ENCODE measurements at places on chromosomes 12 and 14.
A peak's percentile ranks its signal among the peaks of the same experiment; 100 is the strongest.

GRCh38 chr14:49853572-49854375 is 1.2 kb upstream of the NEMF start:
- DNase-seq: peak; percentile 73

DNA sequence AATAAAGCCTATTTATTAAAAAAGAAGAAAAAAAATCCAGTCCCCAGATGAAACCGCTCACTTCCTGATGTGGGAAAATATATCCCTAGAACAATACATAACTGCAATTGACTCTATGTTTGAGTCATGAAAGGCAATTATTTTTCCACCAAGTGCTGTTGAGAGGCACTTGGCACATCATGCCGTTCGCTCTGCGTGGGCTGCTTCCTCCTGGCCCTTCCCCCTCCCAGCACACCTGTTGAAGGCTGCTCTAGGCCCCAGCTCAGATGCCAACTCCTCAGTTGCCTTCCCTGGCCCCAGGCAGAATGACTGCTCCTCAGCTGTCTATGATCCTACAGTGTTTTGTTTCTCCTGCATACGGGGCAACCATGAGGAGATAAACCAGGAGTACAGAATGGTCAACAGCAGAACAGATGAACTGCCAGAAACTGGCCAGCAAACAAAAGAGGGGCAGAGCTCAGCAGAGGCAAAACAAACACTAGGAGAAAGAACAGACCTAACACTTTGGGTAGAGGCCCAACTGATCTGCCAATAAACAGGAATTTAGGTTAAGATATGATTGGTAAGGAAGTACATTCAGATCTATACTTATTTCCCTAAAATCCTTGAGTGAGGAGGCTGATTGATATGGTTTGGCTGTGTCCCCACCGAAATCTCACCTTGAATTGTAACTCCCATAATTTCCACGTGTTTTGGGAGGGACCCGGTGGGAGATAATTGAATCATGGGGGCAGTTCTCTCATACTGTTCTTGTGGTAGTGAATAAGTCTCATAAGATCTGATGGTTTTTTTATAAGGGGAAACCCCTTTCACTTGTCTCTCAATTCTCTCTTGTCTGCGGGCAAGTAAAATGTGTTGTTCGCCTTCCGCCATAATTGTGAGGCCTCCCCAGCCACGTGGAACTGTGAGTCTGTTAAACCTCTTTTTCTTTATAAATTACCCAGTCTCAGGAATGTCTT is 58.6 kb downstream of the SLC38A1 start:
- DNase-seq: peak; percentile 78

GRCh38 chr12:76057326-76057725 is 25.8 kb upstream of the PHLDA1 start:
- DNase-seq: no peak

- DNase-seq: no peak
Observed at GRCh38 chr12:128442096-128442495, 175.1 kb downstream of the TMEM132C start.

DNA sequence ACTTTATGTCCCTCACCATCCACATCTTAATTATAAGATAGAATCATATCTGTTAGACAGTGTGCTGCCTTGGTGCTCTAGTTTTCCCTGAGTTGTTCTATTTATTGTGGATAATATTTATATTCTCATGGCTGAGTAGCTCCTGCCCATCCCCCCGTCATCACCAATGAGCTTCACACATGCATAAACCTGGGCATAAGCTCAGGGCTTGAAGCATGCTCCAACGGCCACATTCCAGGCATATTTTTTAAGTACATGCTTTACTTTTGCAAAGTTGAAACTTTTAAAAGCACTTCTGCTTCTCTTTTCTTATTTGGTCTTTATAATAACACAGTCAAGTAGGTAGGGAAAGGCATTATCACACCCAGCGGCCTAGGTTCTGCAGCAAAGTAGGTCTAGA is 3.4 kb upstream of the FBXO34 start:
- no peak for DNase-seq

DNA sequence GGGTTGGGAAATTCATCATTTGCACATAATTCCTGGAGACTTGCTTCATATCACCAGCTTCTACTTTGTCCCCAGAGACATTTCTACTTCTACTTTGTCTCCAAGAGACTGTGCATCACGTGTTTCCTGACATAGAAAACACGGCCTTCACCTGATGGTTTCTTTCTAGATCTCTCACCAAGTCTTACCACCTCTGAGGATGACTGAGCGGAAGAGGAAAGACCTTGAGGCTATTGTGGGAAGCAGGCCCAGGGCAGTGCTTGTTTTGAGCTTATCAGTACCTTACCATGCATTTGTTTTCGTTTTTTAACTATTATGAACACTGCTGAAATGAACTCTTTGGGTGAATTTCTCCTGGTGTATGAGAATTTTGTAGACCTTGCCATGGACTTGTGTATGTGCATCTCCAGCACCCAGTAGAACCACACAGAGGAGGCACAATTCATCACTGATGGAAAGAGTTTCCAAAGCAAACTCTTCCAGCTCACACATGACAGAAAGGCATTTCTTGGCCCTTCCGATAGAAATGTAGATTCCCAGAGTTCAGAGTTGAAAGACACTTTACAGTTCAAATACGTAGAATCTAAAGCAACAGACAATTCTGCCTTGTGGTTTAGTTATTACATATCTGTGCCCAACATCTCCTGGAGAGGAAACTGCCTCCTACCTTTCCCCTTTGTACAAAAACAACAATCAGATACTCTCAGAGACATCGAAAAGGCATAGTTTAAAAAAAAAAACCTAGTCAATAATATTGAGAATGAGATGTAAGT is 434.7 kb downstream of the FUT8 start:
- peak; percentile 68 for DNase-seq

DNA sequence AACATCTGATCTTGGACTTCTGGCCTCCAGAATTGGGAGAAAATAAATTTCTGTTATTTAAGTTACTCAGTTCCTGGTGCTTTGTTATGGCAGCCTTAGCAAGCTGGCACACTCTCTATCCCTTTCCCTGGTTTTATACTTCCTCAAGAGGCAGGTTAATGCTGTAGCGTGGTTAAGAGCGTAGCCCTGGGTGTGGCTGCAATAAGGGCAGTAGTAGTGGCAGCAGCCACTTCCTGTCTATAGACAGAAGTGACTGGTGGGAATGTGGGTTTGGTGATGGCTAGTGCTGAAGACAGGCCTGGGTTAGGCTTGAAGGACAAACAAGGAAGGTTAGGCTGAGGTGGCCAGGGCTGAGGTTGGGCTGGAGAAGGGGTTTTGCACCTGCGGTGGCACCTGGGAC is 3.6 kb upstream of the LGALS3 start:
- no peak for DNase-seq

GRCh38 chr14:96095581-96096476 is 56.7 kb downstream of the C14orf132 start:
- no peak for DNase-seq

DNA sequence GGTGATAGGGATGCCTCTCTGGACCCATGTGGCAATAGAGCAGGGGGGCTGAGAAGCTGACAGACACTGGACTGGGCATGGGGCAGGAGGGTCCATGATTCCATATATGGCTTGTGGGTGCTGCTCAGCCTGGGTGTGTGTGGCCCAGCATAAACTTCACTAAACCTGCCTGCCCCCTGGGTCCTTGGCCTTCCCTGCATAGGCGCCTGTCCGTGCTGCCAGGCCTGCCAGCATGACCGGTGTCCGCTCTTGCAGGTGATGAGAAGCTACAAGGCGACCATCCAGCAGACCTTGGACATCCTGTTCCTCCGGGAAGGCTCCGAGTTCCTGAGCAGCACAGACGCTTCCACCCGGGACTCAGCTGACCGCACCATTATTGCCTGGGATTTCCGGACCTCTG is 61.6 kb downstream of the BEGAIN start:
- DNase-seq: no peak

GRCh38 chr12:4147031-4147481 is 126.5 kb upstream of the CCND2 start:
- DNase-seq: no peak

DNA sequence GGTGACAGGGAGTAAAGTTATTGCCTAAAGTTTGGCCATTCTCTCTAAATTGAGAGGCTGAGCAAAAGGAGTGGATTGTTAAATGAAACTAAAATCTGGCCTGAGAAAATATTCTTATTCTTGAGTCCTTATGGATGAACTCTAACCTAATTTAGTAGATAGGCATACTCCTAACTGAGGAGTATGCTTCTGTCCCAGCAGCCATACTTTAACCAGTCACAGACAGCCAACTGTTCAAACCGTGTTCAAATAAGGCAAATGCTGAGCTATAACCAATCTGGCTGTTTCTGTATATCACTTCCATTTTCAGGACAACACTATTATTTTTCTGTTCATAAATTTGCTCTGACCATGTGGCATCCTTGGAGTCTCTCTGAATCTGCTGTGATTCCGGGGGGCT is 75.9 kb upstream of the RERGL start:
- no peak for DNase-seq

- no peak for DNase-seq
Observed at GRCh38 chr12:64065881-64066451, 156.1 kb downstream of the KICS2 start.

DNA sequence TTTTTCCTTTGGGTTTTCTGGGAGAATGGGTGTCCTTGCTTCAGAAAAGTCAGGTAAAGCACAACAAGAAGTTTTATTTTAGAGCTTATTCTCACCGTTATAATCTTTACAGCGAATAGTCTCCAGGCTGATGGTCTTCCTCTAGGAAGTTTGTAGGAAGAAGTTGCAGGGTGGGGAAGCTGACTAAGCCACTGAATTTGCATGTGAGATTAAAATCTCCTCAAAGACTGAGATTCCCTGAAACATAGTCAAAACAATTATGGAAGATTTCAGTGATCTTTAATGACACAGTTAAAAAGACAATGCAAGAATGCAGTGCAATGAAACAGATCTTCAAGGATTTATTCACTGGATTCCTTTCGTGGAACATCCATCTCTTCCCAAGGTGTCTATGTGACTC is 1.2 kb downstream of the TAS2R10 start:
- no peak for DNase-seq

- no peak for DNase-seq
Observed at GRCh38 chr14:65100922-65101541, 1.3 kb downstream of the MAX start.

DNA sequence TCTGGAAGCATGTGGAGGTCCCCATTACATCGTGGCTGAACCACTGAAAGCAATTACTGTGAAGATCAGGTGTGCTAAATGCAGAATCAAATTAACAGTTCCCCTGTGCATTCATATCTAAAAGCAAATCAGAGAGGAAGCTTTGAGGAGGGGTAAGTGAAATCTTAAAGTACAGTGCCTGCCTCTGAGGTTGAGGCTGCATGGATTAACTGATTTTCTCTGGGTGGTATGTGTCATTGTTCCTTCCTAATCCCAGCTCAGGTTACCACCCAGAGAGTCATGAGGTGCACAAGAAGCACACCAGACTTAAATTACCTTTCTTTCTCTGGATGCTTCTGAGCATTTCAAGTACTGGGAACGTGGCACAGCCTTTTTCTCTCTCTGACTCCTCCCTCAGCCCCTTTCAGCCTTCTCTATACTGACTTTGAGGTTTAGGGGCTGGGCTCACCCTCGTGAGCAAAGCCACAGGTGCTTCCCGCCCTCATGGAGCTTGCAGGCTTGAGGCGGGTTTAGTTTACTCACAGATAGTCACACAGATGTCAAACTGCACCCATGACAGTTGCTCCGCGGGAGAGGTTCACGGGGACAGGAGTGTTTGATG is 237.6 kb upstream of the CRY1 start:
- DNase-seq: no peak

- no peak for DNase-seq
Observed at GRCh38 chr12:131829791-131830334, 1.7 kb downstream of the MMP17 start.

GRCh38 chr12:1529862-1530591 is 64.4 kb downstream of the FBXL14 start:
- DNase-seq: no peak

DNA sequence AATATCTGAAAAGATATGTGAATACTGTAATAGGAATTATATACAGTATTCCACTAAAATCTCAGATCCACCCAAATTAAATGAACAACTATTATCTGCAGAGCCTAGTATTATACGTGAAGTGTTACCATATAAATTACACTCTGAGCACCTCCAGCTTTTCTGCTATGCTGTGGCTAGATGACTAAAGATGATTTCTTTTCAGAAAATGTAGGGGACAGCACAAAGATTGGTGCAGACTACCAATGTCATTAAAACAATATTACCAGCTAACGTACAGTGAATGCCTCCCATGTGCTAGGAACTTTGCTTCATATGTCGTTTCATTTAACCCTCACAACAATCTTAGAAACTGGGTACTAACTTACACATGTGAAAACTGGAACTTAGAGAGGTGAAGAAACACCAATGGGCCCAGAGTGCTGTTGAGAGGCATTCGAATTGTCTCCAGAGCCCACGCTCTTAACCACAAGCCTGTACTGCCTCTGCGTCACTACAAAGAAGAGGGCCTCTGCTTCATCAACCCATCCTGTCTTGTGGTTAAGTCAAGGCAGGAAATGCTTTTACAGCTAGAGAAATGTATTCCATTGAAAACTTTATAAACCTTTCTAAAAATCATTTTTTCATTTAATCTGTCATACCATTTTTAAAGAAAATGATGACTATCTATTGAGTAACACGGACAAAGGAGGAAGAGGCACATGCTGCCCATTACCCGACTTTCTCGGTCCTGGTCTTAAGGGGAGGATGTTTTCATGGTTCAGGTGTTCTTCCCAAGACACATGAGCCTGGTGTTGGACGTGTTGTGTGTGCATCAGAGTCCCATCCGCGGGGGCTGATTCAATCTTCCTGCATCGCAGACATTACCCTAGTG is 1.3 kb downstream of the GPR65 start:
- peak; percentile 70 for DNase-seq

DNA sequence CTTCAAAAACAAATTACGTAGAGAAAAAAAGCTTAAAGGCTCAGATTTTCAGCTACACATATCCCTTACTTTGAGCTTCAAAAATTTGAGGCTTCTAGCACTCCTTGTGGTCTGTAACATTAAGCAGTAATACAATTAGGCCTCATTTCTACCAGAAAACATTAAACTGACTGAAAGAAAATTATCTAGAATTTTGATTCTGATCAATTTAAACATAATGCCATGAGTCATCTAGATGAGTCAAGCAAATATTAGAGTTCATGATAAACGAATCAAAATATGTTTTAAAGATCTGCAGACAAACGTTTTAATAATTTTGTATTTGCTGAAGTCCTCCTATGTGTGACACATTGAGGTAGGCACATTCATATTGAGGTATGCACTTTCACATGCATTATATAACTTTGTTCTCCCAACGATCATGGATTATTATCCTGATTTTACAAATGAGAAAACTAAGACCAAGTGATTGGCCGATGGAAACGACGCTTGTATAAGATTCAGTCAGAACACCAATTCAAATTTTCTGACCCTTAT is 4.3 kb downstream of the OSBPL8 start:
- DNase-seq: no peak

DNA sequence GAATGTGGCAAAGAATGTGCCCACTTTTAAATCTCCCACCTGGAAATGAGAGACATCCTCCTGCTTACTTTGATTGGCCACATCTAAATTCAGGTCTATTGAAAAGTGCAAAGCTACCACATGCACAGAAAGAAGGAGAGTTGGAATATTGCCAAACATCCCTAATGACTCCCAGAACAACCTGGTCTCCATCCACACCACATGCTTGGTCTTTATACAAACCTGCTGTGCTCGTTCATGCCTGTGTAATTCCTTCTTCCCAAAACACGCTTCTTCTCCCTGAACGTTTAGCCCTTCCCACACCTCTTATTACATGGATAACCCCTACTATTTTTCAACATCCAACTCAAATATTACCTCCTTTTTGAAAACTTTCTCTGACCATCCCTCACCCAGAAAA is 66.2 kb upstream of the BCL2L14 start:
- DNase-seq: no peak

- DNase-seq: no peak
Observed at GRCh38 chr12:2509137-2509536, 285.6 kb upstream of the FKBP4 start.

- DNase-seq: no peak
Observed at GRCh38 chr12:76952995-76953394, 74.2 kb upstream of the CSRP2 start.
